ENCODE measurements at places on chromosomes 3 and 15.

- DNase-seq: no peak
Observed at GRCh38 chr3:23108451-23109057, 94.6 kb upstream of the UBE2E2 start.

DNA sequence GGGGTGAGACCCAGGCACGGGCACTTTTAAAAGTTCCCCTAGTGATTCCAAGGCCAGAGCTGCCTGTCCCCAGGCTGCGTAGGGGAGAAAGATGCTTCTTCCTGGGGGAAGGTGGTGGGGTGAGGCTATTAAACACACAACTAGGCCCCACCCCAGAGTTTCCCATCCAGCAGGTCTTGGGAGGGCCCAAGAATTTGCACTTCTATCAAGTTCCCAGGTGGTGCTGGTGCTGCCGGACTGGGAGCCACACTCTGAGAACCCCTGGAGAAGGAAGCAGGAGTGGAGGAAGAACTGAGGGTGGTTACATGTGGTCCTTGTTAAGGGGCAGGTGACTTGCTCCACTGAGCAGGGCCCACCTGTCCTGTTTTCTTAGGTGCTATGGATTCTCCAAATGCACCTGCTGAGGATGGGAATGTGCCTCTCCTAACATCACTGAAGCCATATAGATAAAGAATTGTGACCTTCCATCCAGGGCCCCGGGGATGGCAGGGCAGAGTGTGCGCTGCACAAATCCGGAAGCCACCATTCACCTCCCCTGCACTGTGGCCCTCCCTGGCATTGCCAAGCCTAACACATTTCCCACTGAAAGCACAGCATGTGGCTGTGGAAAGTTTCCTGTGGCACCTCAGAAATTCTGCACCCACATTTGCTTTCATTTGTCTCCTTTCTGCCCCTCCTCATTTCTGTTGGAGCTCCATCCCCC lies 111.5 kb upstream of the MEF2A start:
- DNase-seq: no peak

DNA sequence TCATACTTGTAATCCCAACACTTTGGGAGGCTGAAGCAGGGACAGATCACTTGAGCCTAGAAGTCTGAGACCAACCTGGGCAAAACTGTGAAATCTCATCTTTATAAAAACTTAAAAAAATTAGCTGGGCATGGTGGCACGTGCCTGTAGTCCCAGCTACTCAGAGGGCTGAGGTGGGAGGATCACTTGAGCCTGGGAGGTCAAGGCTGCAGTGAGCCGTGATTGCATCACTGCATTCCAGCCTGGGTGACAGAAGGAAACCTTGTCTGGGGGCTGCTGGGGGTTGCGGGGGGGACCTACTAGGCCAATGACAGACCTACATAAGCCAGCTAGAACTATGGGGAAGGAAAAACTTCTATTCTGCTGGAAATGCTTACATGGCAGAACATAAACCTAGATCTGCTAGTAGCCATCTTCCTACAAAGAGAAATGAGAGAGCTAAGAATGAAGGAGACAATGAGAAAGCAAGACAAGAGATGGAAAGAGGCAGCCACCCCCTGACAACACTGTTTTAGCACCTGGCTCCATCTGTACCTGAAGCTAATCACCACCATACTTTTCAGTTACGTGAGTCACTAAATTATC lies 23.9 kb downstream of the FOXP1 start:
- no peak for DNase-seq

GRCh38 chr15:76011627-76012551 lies at the start of gene NRG4:
TSS of gene NRG4 (minus strand) at chr15:76012424. CDS start at chr15:76011230, 1,194 bp downstream.
- no peak for DNase-seq

GRCh38 chr15:78212546-78213424 lies 21.6 kb downstream of the ACSBG1 start:
- DNase-seq: peak; percentile 91

DNA sequence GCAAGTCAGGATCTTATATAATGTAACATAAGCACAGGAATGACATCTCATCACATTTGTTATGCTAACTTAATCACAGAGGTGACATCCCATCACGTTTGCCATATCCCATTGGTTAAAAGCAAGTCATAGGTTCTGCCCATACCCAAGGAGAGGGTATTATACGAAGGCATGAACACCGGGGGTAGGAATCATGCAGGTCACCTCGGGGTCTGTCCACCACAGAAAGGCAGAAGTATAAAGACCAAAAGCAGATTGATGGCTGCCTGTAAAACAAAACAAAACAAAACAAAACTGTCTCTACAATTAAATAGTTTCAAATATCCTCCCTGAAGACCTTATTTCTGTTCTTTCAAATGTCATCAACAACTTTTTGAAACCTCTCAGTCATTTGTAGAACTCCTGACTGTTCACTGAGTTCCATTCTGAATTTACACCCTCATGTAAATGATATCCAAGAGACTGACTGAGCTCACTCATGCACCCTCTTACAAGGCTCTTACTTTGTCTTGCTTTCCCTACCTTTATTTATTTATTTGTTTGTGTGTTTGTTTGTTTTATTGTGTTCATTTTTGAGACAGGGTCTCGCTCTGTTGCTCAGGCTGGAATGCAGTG lies 22.7 kb upstream of the ZNF639 start:
- no peak for DNase-seq

All from BE2C (cell line).